Putamen (tissue), 1 donor: ENCODE measurements at places on chromosomes 5 and 9.

GRCh38 chr5:10453545-10453944 lies 11.9 kb downstream of the ROPN1L start:
- no peak for DNase-seq

GRCh38 chr5:154243736-154244135 lies 53.2 kb downstream of the GALNT10 start:
- DNase-seq, result no peak

DNA sequence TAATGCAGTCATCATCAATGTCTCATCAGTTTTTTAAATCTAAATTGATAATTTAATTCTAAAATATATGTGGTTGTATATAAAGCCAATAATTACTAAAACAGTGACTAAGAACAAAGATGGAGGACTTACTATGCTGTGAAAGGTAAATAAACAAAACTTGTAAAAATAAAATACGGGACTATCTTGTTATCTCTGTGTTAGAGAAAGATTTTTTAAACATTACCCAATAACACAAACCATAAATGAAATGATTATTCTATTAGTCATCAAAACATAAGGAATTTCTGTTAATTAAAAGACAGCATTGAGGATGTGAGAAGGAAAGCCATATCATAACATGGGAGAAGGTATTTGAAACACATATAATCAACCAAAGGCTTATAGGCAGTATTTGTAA lies 226.2 kb upstream of the SMC2 start:
- DNase-seq, result no peak

- DNase-seq, result no peak
Measured at GRCh38 chr5:173907686-173908371, 19.7 kb downstream of the CPEB4 start.
